ENCODE measurements at places on chromosomes 11 and 22.

DNA sequence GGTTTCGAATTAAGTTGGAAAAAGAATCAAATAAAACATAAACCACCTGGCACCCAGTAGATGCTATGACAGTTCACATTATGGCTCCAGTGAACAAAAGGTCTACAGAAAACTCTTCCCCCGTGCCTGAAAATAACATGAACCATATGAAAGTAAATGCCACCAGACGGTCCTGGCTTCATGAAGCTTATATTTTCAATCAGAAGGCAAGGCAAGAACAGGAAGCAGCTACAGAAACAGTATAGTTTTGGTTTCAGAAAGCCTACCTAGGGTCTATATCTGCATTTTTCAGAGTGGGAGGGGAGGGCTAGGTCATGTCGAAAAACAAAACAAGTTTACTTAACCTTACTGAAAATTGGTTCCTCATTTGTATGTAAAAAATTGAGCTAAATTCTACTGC, 9.8 kb downstream of the RAB30 start:
- no peak for DNase-seq

DNA sequence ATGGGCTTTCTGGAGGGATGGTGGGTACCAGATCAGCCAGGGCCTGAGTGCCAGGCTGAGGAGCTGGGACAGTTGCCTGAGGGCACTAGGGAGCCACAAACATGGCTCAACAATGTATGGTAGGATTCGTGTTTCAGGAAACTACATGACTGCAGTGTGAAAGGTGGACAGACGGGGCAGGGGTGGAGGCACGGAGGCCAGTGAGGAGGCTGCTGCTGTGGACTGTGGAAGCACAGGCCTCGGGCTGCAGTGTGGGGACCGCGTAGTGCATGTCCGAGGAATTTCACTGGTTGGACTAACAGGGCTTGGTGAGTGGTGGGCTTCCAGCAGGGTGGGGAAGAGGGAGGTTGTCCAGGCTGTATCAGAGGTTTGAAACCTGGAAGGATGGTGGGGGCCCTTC, 7.8 kb downstream of the P2RY2 start:
- DNase-seq: no peak

- DNase-seq: no peak
Measured at GRCh38 chr11:67614730-67615714, 8.3 kb downstream of the NDUFV1 start.

DNA sequence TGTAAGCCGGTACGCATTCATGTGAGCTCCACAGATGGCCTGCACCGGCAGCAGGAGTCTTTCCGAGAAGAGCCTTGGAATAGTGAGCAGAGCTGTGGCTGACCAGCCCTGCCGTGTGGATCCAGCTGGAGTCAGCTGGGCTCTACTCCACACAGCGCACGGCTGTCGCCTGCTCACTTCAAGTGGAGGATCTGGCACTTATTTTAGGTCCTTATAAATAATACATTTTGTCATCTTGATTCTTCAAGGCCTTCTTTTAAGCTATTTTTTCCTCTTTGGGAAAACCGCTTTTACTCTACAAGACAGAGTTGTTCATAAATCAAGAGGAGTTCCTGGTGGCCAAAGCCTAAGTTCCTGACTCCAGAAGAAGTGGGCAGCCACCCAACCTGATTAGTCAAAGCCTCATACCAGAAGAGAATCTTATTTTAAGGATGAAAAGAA, 93.8 kb downstream of the KCNC1 start:
- DNase-seq: no peak

- no peak for DNase-seq
Measured at GRCh38 chr11:129323896-129324502, 51.6 kb upstream of the BARX2 start.

DNA sequence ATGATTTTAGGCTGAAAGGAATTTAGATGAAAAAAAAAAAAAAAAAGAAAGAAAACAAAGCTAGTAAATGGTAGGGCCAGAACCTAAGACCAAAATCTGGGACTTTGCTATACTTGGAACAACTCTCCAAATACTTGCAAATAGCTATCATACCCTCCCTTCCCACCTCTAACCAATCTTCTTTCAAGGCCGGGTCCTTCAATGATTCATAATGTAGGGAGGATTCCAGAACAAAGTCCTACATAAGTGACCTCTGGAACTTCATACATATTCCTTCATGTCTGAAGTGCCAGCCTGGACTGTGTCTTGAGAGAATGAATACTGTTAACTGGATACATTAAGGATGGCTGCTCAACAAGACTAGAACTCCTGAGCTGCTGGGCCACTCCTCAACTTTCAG, 9.9 kb downstream of the STK33 start:
- DNase-seq: no peak

GRCh38 chr22:38973289-38974169, 8.6 kb upstream of the APOBEC3B start:
- no peak for DNase-seq

- DNase-seq: no peak
Measured at GRCh38 chr11:78651923-78652842, 77.5 kb upstream of the NARS2 start.

DNA sequence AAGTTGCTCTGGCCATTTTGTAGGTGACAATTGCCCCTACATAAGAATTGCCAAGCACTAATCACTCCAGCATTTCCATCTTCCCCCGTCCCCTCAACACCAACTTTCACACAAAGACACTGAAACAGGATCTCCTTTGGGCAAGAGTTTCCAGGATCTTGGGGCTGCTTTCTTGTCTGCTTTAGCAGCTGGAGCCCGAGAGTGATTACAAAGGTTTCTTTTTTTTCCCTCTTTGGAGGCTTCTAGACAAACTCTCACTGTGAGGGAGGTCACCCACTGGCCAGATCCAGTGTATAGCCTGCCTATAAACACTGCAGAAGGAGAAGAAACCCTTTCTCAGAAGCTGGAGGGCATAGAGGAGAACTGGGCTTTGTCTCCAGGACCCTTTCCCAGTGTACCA, 92.5 kb downstream of the APIP start:
- no peak for DNase-seq

DNA sequence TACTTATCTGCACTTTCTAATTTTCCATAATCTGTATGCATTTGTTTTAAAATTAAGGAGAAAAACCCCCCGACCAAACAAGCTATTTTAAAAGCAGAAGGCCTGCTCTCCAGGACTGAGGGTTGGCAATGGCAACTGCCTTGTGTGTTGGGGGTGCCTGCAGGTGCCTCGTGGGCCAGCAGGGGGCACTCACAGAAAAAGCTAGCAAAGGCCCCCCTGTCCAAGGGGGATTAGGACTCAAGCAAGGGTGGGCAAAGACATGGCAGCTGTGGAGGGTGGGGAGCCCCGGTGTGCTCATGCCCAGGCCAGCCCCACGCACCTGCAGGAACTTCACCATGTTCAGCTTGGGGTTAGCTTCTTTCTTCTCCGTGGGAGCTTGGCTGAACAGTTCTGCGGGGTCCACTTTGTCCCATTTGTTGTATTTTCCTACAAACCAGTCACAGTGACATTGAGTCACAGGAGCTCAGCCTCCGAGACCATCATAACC, 10.3 kb downstream of the TOP3B start:
- no peak for DNase-seq

Data from NCI-H1930 (cell line).